ENCODE measurements at places on chromosomes 3 and 15.

DNA sequence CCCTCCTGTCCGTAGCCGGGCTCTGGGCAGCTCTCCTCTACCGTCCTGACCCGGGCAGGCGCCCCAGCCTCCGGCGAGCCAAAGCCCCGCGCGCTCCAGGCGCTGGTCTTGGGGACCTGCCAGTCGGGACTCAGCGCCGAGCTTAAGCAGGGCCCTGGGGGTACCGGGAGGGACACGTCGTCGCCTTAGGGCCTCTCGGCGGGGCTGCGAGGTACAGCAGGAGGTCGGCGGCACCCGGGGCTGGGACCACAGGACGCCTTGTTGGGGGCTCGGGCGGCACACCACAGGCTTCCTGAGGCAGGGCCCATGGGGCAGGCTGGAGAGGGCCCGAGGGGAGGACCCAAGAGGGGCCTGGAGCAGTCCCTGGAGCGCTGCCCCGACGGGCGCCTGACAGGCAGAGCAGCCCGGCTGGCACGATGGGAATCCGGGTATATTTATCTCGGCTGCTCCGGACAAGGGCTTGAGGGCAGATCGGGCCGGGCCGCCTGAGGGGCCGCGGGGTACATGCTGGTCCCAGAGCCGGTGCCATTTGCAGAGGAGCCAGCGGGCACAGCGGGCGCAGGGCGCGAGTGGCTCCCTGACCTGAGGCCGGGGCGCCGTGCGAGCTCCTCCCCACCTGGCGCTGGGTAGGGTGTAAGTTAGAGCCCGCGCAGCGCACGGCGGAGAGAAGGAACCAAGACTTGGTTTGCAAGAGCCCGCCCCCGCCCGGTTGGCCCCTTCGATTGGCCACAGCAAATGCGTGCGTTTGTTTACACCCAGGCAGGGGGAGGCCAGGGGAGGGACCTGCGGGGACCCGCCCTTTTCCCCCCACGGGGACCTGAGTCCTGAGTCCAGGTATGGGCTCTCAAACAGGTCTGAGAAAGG, 574 bp downstream of the SLC38A3 start:
- no peak for DNase-seq

DNA sequence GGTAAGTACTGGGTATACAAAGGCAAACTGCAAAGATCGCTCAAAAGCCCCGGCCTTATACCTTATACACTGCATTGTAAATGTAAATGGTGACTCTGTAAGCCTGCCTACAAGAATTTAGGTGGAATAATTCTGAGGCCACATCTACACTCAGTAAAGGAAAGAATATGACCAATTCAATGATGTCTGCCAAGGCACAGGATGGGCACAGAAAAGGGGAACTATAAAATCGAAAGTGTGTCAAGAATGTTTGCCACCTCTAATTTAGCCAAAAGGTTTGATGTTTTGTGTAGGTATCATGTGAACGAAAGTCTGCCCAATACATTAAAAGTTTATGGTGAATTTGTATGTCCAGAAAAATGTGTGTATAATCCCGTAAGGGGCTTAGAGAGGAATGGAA, 96.1 kb downstream of the FOXP1 start:
- DNase-seq, result no peak

- DNase-seq, result no peak
Observed at GRCh38 chr3:24522146-24522579, 27.5 kb upstream of the THRB start.

DNA sequence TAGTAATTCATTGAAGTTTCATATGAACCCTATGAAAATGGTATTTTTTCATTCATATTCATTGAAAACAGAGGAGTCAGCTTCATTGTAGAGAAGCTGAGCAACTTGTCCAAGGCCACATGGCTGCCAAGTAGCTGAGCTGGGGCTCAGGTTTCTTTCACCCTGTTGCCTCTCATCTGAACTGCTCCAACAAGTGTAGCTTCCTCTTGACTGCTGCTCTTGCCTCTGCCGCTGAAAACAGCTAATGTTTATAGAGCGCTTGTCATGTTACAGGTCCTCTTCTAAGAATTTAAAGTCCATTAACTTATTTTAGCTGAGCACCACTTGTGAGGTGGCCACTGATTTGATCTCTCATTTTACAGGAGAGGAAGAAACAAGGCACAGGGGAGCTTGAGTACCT, 81.1 kb downstream of the PDCD6IP start:
- DNase-seq, result no peak

DNA sequence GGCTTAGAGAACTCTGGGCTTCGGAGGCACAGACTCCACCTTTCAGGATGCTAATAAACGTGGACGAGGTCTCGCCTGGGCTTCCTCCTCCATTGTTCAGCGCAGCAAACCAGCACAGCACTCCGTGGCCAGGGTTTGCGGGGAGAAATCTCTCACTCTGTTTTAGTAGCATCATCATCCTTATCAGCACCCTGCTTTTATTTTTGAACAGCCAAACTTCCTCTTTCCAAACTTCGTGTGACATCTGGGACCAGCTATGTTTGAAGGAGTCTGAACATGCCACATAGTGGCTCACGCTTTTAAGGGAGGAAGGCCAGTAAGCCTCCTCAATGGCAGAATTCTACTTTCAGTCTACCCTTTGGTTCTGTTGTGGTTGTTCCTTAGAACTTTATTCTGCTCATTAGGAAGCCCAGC, 149.0 kb downstream of the PGPEP1L start:
- DNase-seq, result no peak

DNA sequence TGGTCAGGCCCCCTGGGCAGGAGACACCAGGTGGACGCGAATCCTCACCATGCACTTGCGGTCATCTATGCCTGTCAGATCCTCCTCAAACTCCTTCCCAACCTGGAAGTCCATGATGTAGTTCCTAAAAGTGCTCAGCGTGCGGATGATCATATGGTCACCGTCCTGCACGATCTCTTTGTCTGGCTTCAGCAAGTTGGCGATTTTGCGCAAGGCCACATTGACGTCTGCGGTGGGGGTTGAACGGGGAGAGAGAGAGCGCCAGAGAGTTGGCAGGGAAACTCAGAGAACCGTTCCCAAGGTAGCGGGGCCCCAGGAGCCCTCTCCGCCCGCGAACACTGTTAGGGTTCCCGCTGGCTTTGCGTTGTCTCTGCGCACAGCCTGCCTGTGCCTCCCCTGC, 809 bp downstream of the RBP1 start:
- no peak for DNase-seq

GRCh38 chr15:75161917-75162414, 39.7 kb upstream of the C15orf39 start:
- no peak for DNase-seq

DNA sequence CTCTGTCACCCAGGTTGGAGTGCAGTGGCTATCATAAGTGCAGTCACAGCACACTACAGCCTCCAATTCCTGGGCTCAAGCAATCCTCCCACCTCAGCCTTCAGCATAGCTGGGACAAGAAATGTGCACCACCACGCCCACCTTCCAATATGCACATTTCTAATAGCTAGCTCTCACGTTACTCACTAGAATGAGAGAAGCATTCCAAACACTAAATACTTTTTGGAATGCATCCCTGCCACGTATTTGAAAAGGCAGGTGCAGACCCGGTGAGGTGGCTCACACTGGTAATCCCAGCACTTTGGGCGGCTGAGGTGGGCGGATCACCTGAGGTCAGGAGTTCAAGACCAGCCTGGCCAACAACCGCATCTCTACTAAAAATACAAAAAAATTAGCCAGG, 7.6 kb upstream of the TCF12 start:
- no peak for DNase-seq

DNA sequence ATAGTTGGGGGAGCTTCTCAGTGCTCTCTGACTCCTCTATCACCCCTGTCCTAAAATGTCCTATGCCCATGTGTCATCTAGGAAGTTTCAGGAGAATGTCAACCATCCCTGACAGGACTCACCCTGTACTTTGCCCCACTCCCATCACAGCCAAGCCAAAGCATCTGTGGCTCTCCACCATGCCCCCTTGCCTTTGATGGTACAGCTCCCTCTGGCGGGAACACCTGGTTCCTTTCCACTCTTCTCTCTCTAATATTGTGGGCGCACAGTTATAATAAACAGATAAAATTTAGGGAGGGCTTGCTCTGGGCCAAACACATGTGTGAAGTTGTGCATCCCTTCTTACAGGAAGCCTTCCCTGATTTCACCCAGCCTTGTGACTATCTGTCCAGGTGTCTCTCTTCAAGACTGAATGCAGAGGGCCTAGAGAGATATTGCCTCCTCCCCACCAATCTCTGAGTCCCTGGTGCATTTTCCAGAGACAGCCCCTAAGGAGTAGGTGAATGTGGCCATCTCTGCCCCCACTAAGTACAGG, 62.8 kb downstream of the ISG20 start:
- no peak for DNase-seq

GRCh38 chr15:74253211-74253921, 17.2 kb downstream of the CCDC33 start:
- no peak for DNase-seq

DNA sequence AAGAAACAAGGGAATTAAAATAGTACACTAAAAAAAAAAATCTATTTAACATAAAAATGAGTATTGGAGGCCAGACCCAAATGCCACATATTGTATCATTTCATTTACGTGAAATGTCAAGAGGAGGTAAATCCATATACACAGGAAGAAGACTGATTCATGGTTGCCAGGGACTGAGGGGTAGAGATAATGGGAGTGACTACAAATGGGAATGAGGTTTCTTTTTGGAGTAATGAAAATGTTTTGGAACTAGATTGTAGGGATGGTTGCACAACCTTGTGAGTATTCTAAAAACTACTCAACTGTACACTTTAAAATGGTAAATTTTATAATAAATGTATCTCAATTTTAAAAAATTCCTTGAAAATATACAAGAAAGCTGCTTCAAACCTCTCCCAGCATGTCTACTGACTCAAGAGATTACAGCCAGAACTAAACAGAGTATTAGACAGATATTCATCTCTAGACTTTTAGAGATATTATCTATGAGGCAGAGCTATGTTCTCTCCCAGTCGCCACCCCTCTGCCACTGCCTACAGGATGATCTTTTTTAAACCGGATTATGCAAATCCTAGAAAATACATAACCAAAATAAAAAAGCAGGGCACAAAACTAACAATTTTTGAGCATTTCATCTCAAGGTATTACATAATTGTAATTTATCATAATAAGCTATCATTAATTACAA, 6.2 kb downstream of the HLTF start:
- DNase-seq, result no peak

- DNase-seq, result no peak
Observed at GRCh38 chr15:75589071-75589470, 10.0 kb upstream of the PTPN9 start.

DNA sequence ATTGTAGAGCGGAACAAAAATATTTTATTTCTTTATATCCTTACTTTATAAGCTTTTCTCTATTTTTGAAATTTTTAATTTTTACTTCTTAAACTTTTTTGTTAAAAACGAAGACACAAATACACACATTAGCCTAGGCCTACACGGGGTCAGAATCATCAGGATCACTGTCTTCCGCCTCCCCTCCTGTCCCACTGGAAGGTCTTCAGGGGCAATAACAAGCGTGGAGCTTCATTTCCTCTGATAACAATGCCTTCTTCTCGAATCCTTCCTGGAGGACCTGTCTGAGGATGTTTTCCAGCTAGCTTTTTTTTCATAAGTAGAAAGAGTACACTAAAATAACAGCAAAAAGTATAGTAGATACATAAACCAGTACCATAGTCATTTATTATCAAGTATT, 77.7 kb upstream of the DGKG start:
- no peak for DNase-seq

DNA sequence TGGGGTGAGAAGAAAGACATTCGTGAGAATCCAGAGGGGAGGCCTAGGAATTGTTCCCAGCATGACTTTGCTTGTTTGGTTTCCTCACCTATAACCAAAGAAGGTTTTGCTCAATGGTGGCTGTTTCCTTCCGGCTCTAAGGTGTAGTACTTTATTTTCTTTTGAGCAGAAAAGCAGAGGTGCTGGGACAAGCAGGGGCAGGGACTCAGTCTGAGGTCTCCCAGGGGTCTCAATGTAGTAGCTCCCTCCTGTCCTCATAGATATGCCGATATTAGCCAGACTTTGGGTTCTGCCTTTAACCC, 41.6 kb downstream of the ZBTB38 start:
- DNase-seq, result no peak

DNA sequence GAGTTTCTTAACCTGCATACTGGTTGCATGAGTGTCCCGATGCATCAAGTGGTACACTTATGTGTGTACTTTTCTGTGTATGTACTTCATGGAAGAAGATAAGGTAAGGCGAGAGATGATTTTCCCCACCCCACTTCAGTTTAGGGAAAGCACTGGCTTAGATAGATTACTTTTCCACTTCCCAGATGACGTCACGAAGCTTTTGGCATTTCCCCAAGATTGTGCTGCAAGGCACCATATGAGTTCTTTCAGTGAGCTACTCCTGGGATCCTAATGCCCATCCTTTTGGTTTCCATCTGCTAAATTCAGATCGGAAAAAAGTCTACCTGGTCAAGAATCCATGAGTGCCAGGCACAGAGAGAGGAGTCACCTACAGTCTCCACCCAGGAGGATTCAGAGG, 4.5 kb downstream of the IL17RB start:
- peak; percentile 10 for DNase-seq

DNA sequence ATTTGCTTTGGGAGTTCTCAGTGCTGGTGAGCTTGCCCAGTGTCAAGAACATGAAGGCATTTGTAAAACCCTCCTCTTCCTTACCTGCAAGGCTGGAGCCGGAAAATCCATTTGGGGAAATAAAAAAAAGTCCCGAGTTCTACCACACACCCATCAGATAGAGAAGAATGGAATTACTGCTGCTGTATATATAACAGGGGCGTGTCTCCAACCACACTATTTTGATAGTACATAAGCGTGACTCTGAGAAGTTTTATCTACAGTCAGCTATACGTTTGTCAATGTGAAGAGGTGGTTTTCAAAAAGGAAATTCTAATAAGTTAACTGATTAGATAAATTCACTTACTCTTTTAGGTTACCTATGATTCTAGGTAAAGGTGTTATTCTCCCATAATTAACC, 1.3 kb upstream of the CPA3 start:
- DNase-seq, result no peak

GRCh38 chr15:73843787-73844186, 29.6 kb upstream of the TBC1D21 start:
- DNase-seq, result no peak
